ENCODE measurements at places on chromosomes 3 and 15.
A peak's percentile ranks its signal among the peaks of the same experiment; 100 is the strongest.

DNA sequence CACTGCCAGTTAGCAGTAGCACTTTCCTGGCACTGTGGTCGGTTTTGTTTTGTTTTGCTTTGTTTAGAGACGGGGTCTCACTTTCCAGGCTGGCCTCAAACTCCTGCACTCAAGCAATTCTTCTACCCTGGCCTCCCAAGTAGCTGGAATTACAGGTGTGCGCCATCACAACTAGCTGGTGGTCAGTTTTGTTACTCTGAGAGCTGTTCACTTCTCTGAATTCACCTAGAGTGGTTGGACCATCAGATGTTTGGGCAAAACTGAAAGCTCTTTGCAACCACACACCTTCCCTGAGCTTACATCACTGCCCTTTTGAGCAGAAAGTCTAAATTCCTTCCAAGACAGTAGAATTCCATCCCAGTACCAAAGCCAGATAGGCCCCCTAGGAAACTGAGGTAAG is 22.6 kb downstream of the CLDN18 start:
- no peak for DNase-seq

DNA sequence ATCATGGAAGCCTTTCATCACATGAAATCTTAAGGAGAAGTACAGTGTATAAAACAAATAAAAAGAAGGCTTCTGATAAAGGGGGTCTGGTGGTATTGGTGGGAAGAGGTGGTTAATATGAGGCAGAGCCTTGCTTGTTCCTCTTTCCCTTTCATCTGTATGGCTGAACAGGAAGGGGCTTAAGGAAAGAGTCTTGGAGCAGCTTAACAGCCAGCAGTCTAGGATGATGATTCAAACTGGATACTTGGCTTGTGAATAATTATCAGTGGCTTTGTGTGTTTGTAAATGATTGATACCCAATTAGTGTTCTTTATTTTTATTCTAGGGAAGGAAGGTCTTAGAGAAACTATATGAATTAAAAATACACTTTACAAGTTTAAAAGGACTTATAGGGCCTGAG is 29.1 kb upstream of the TCAIM start:
- no peak for DNase-seq

DNA sequence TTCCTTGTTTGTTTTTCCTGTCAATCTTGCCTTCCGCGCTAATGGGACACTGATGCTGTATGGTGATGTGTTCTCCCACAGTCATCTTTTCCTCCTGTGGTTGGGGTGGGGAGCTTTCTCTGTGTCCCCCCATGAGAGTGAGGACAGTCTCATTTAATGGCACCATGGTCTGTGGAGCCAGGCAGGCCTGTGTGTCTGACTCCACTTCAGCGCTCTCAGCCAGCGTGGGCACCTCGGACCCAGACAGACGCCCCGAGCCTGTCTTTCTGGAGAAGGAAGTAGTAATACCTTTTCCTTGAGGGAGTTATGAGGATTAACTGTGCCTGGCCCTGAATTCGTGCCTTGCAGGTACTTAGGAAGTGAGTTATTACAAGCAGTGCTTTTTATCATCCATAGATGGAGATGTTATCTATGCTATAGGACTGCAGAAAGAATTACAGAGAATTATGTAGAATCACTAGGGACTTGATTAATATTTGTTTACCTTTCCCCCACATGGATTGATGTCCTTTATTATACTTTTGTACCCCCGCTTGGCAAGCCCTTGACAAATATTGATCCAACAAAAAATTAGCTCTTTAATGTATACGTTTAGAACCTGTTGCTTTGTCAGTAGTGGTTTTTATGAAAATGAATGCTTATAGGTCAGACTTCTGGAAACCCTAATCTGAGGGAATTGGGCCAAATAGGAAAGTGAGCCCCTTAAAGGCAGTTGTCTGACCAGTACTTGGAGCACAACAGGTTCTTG is 152.4 kb downstream of the PGPEP1L start:
- DNase-seq, result no peak

DNA sequence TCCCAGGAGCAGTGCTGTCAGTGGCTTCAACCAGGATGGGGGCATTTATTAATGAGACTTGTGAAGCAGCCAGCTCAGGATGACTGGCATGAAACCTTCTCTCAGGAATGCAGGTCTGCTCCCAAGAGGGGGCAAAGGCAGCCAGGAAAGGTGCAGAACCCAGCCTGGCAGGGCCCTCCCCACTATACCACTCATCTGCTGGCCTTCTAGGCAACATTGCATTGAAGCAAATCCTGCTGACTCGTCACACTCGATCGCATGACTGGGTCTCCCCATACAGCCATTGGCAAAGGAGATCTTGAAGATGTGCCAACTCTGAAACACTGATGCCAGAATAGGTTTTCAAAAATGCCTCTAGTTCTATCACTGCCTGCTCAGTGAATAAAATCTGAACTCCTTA is 65.7 kb upstream of the CMTM7 start:
- DNase-seq, result no peak

DNA sequence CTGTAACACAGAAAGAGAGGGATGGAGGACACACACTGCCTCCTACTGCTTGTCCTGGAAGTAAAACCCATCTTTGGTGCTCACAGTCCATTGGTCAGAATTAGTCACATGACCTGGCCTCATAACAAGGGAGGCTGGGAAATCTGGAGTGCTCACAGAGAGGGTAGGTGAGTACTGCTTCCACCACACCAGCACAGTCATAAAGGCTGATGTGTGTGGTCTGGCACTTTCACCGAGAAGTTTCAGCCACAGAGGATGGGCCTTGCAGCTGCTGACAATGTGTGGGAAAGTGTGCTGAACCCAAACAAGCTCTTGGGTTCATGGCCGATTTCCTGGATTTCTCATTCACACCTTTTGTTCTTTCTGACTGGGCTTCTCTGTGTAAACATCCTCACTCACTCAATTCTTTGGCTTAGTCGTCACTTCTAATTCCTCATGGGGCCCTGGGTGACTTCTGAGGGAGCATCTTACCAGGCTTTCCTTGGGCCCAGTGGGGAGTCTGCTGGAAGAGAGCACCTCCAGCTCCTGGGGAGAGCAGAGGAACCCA is 100.7 kb downstream of the ASB7 start:
- DNase-seq, result no peak

DNA sequence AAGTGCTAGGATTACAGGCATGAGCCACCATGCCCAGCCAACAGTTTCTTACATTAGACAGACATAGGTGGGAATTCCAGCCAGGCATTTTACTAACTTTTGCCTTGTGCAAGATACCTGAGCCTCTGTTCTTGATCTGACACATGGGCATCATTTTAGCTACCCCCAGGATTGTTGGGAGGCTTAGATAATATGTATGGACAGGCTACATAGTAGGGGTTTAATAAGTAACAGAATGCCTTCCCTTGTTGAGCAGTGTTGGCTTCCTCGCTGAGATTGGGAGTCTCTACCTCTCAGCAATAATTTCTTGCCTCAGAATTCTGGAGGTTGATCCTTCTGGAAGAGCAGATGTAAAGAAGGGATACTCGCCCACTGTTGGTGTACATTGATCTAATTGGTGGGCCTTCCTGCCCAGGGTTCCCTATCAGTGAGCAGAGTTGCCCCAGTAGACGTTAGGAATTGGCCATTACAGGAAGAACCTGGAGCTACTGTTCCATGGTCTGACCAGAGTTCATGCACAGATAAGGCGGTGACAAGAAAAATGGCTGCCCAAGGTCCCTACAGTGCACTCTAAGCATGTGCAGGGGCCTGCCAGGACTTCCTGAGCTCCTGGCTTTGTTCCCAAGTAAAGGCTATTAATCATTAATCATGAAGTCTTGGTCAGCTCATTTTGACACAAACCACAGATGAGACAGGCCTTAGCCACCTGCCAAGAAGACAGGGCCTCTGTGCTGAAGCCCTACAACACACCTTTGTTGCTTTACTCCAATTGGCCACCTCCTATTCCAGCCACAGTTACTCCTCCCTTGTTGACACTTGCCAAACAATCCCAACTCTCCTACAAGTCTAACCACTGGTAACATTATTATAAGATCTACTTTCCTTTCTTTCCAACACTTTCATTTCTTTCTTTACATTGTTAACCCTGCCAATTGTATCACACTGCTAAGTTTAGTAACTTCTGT is 5.0 kb upstream of the IL17RE start:
- DNase-seq, result peak; percentile 65

DNA sequence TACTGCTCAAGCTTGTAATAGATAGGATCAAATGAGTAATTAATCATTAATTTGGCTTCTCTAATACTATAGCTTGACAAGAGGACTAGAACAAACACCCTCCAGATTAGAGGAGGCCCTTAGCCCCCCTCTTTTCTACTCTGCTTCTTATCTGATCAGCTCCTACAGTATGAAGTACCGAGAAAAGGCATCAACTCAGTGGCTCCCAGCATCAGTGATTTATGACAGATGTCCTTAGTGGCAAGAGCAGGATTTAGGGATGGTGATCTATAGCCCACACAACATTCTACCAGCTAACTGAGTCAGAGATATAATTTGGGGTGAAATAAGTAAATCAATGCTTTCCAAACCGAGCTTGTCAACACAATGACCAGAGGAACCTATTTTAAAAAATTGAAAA is 541.1 kb downstream of the NLGN1 start:
- no peak for DNase-seq

DNA sequence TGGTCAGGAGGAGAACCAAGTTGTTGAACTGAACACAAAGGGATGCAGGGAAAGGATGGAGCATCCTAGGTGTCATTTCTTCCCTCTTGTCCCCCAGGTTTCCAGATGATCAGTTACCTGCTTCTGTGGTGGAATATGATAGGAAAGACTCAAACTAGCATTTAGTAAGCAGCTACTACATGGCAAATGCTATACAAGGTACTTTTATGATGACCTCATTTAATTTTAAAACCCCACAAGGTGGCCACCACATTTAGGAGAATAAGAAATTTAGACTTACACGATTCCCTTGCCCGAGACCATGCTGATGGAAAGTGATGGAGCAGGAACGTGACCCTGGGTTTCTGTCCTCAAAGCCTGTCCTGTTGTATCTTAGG is 40.9 kb downstream of the CCR4 start:
- no peak for DNase-seq

DNA sequence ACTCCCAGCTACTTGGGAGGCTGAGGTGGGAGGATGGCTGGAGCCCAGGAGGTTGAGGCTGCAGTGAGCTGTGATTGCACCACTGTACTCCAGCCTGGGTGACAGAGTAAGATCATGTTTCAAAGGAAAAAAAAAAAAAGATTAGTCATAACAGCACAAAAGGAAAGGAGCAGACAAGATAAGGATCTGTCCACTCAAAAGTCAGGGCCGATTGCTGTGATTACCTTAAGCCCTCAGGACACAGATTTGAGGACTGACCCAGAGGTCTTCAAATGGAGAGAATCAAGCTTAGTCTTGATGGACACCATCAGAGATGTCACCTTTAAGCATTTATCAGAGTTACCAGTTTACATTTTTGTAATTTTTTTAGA is 23.9 kb upstream of the HEG1 start:
- no peak for DNase-seq

GRCh38 chr15:22884344-22884743 is 45.9 kb downstream of the NIPA2 start:
- peak; percentile 16 for DNase-seq

- no peak for DNase-seq
These were observed 29.3 kb downstream of the CCNL1 start for GRCh38 chr3:157130467-157131251.

Data from RKO (cell line).